ENCODE measurements at places on chromosomes 5 and 9.

DNA sequence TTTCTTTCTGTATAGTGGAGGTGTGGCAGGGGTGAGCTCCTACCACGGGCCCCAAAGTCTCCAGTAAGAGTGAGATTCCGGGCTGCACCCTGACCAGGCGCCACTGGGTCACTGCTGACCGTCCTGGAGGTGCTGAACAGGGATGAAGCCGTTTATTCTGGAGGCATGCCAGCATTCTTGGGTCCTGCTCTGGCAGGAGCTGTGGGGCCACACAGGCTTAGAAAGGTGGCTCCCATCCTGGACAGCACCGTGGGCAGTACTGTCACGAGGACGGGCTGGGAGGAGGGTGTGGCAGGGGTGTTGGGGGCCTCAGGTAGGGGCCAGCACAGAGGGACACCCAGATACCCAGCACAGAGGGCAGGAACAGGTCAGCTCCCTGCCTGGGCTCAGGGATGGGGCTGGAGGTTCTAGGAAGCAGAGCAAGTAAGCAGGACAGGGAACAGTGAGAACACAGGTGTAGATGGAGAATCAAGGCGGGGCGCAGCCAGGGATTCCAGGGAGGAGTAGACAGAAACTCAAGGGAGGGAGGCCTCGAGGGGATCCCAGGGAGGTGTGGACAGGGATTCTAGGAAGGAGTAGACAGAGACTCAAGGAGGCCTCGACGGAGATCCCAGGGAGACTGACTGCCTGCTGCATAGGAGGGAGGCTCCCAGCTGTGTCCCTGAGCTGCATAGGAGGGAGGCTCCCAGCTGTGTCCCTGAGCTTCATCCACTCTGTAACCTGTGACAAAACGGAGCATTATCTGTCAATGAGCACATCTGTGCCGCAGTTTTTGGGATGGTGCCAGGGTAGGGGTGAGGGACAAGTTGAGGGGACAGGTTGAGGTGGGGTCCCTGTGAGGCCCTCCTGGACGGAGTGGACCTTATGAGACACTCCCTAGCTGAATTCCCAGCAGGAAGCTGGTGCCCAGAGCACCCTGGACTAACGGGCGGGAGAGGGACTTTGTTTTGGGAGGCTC is 1.1 kb upstream of the PLEKHG4B start:
- no peak for DNase-seq

DNA sequence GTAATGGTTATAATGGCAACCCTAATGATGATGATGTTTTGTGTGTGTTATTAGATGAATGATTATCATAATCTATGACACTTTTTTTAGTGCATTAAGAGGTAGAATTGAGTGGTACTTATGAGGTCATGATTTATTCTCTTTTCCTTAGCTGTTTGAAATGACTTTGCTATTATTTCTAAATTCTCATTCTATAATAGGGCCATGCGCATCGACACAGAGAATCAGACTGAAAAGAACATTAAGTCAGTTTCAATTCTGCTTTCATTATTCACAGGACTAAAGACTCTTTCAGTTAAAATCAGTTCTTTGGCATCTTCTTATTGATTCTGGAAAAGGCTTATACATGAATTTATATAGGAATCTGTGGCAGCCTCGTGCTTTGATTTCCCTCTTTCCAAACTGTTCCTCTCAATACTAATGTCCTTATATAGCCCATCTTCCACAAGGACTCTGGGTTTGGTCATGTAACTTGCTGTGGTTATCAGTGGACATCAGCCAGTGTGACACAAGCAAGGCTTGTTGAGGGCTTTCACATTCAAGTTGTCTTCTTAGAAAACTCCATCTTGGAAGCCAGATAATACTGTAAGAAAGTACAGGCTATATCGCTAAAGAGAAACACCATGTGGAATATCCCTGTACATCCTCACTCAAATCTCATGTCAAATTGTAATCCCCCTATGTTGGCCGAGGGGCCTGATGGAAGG is 140.3 kb upstream of the CHD1 start:
- DNase-seq: no peak

DNA sequence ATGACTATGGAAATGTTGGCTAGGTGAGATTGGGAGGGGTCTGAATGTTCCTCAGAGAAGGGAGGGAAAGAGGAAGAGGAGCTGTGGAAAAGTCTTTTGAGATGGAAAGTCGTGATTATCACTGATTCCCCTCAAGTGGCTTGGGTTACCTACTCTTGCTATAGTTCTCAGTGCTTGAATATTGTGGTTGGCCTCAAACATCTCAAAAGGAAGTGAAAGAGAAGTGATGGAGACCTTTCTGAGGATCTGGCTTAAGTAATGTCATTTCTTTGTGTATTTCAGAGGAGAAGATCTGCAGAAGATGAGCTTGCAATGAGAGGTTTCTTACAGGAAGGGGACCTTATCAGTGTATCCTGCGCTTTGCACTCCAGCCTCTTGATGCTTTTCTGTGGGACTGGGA is 5.5 kb downstream of the EXOSC2 start:
- no peak for DNase-seq

DNA sequence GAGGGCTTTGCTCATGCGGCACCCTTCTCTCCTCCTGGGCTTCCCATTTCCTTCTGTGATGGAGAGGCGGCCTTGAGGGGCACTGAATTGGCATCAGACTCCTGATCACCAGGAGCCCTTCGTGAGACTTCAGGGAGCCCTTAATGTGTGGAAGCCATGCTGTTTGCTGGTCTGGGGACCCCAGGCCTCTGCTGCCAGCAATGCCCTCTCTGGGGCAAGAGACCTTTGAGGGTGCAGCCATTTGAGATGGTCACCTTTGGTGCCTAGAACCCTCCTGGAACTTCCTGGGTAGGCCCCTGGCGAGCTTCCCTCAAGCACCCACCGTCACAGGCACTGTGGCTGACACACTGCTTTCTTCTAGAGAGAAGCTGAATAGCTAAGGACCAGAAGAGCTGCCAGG is 338.7 kb upstream of the IRX4 start:
- DNase-seq: no peak

GRCh38 chr9:129416821-129417539 is 203.9 kb downstream of the C9orf50 start:
- no peak for DNase-seq
